Activated T-cell treated with anti-CD3 and anti-CD28 coated beads, Interleukin-2, amount 50 U/mL, for 1 hour (primary cell): ENCODE measurements at places on chromosomes 12 and 14.
A peak's percentile ranks its signal among the peaks of the same experiment; 100 is the strongest.

DNA sequence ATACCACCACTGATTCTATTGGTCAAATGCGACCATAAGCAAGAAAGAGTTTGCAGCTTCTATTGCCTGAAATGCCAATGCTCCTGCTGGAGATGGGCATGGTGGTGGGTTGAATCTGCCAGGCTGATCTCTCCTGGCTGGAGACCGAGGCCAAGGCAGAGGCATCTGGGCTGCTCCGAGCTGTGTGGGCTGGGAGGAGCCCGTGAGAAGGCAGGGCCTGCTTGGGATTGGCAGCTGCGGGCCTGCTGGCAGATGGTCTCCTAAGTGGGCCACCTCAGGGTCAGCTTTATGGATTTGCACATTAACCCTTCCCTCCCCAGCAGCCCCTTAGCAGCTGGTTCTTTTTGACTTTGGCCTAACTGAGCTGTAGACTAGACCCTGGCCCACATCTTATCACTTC lies 25.4 kb downstream of the SRRM4 start:
- DNase-seq: no peak

GRCh38 chr12:2463719-2464118 lies 331.1 kb upstream of the FKBP4 start:
- DNase-seq: no peak

GRCh38 chr12:95481072-95481471 lies 7.1 kb downstream of the METAP2 start:
- DNase-seq: no peak

- peak; percentile 52 for DNase-seq
Observed at GRCh38 chr14:93332397-93332852, 411 bp downstream of the BTBD7 start.
